ENCODE measurements at places on chromosomes 4 and X.

- DNase-seq: no peak
Observed at GRCh38 chr4:79421483-79421882, 13.5 kb upstream of the GK2 start.

- DNase-seq: no peak
Observed at GRCh38 chrX:68568136-68568535, 69.3 kb downstream of the YIPF6 start.

DNA sequence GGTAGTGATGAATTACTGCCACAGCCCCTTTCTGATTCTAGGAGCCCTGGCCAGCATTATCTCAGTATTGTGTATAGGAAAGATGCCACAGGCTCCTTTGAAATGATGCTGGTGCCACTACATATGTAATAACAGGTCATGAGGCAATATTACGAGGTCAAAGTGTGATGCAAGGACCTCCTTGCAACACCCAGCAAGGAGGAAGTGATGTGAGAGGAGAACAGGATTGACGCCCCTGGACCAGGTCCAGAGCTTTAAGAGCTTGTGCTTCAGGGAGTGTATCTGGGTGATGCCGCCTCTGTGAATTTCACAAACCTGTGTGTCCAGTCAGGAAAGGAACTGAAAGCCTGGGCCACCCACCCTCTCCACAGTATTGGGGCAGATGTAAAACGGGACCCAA, 261.8 kb downstream of the MID1IP1 start:
- DNase-seq: no peak

- DNase-seq: no peak
Observed at GRCh38 chrX:11239230-11239629, 54.0 kb upstream of the AMELX start.

Data from stimulated activated CD4-positive, alpha-beta T cell treated with anti-CD3 and anti-CD28 coated beads, Interleukin-15, amount 100 ng/mL, for 1 hour (primary cell).